ENCODE measurements at places on chromosomes 11 and 22.

GRCh38 chr22:28174509-28174908 lies 255.5 kb upstream of the PITPNB start:
- no peak for DNase-seq

GRCh38 chr11:95599959-95600586 lies 189.5 kb downstream of the FAM76B start:
- DNase-seq, result no peak

GRCh38 chr11:68857037-68857586 lies 15.4 kb upstream of the CPT1A start:
- DNase-seq, result no peak

DNA sequence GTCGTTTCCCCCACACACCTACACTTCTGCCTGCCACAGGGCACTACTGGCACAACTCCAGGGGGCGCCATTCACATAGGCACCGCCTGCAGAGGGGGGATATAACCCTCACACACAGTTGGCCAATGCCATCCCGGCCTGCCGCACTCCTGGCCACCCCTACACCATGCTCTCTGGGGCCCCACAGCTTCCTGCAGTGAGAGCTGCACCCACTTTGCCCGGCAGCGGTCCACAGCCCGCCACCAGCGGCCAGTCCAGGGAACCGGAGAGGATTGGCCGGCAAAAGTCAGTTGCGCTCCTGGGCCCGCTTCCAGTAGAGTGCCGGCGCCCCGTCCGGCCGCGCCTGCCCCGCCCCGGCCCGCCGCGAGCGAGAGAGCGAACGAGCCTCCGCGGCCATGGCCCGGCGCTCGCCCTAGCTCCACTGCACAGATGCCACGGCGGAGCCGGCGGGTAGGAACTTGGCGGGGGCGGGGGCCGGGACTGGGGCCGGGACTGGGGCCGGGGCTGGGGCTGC lies 25.6 kb upstream of the SUSD2 start:
- peak; percentile 61 for DNase-seq

GRCh38 chr11:134587345-134587744 lies 175.3 kb upstream of the B3GAT1 start:
- DNase-seq, result no peak

GRCh38 chr11:64382586-64382985 lies 23.6 kb downstream of the RPS6KA4 start:
- no peak for DNase-seq

- no peak for DNase-seq
These were observed 61.1 kb downstream of the IRAG1 start for GRCh38 chr11:10632483-10632882.

GRCh38 chr11:124674571-124674970 lies 867 bp downstream of the SPA17 start:
- DNase-seq, result peak; percentile 7

DNA sequence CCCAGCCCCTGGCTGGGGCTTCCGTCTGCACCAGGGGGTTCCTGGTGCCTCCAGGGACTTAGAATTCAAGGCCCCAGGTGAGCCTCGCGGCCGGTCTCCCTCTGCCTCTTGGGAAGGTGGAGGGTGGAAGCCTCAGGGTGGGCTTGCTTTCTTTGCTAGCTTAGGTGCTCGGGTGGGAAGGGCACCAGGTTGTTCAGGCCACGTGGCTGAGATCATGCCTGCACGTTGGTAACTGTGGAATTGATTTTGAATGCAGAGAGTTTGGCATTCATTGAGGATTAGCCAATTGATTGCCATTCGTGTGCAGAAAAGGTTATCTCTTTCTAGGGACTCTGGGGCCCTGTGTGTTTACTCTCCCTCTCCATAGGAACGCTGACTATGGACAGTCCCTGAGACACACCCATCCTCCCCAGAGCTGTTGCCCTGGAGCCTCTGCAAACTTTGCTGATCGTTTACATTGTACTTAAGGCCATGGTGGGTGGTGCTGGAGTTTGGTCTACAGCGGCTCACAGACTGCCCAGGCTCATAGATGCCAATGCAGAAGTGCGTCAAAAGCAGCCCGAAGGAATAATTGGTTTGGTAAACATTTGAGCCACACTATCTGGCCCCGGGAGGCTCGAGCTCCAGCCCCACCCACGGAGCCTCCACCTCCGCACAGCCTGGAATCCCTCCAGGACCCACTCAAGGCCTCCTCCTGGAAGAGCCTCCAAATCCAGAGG lies 1457.7 kb downstream of the BRD1 start:
- no peak for DNase-seq

DNA sequence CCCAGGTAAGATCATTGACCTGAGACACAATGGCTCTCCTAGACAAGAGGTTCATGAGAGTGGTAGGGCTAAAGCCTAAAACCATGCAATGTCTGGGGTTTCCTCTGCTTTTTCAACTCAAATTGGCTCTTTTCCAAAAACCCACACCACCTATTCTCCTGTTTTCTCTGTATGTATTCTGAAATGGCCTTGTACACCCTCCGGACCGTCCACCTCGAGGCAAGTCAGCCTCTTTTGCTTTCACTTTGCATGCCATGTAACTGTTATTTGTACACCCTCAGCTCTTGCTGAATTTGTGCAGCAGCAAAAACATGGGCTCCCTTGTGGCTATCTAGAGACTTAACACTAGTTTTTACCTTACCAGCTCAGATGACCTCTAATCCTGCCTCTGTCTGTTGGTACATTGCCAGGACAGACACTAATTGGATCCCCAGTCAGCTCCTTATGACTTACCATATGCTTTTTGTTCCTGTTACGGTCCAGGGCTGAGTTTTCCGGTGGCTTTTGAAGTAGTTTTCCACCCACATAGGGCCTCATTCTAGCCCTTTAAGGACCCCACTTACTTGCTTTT lies 288.0 kb downstream of the SBF2 start:
- no peak for DNase-seq

- no peak for DNase-seq
These were observed 60.6 kb upstream of the CRYBB3 start for GRCh38 chr22:25139062-25139461.

DNA sequence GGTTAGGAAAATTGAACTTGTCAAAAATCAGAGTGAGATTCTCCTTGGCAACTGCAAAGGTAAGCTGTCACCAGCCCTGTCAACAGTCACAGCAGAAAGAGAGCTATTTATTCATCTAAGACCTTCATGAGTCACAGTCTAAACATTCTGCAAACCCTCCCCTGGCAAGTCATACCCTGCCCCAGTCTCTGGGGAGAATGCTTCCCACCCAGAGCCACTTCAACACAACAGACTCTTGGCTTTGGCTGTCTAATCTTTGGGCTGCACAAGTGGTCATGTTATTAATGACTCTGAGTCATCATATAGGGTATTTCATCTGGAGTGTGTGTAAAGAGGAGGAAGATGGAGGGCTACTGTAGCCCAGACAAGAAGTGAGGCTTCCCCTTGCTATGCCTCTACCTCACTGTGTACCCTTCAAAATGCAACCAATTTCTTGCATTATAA lies 153.4 kb downstream of the CCDC34 start:
- DNase-seq, result peak; percentile 97

- DNase-seq, result no peak
These were observed 443.1 kb downstream of the TBC1D22A start for GRCh38 chr22:47205554-47205953.

DNA sequence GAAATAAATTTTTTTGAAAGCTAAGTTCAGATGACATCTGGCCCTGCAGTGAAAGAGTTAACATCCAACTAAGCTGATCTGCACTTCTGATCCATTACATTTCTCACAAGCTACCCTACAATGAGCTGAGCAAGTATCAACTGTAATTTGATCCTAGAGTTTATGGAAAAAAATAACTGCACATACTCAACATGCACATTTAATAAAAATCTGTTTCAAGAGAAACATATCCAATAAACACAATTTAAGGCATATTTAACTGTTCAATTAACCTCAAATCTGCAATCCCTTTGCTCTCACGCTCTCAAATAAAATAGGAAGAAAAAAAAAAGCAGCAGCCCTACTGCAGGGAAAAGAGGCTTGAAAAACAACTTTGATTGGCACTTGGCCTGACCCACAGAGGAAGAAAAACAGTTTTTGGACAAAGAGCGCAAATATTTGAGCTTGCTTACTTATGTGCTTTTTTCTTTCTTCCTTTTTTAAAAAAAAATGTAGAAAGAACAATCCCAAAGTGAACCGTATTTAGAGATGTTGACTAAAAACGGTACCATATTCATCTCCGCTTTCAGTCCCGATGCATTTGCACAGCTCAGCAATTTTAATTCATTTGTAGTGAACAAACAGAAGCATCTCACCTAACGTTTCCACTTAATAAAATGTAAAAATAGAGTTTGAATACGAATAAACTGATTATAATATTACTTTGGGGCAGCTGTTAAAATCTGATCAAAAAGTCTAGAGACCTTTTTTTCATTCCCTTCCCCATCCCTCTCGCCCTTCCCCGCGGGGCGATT lies 1.6 kb downstream of the SESN3 start:
- peak; percentile 42 for DNase-seq

- peak; percentile 87 for DNase-seq
These were observed 8.5 kb downstream of the AMOTL1 start for GRCh38 chr11:94776351-94777321.

DNA sequence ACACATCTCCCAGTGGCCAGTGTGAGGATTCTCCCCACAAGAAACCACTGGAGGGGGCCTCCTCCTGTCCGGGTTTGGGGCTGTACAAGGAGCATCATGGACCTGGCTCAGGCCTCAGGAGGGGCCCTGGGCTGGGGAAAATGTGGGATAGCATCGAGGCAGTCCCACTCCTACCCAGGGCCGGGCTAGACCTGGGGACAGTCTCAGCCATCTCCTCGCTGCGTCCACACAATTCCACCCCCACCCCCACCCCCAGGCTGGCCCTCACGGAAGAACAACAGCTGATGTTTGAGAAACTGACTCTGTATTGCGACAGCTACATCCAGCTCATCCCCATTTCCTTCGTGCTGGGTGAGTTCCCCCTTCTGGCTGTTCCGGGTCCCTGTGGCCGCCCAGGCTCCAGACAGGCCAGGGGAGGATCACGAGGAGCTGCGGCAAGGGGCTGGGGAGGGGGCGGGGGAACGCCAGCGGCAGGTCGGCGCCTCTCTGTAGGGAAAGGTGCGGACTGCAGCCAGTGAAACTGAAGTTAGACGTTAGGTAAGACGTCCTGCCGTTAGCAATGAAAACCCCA lies 4.8 kb downstream of the BEST1 start:
- DNase-seq, result peak; percentile 91

GRCh38 chr11:7696424-7696823 lies 9.9 kb downstream of the OVCH2 start:
- no peak for DNase-seq

DNA sequence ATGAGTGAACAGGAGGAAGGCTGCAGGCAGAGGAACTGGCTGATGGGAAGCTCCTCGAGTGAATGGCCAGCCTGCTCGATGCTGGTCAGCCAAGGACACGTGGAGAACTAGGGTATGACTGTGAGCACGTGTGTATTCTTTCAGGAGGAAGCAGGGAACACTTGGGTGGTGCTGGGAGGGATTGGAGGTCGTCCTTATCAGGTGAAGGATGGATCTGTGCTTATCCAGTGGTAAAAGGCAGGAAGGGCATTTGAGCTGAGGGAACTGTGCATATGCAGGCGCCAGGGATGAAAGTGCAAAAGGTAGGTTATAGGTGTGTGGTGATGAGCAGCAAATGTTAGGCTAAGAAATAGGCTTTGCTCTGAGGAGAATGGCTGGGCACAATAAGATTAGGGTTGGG lies 9.7 kb upstream of the SLCO2B1 start:
- no peak for DNase-seq

DNA sequence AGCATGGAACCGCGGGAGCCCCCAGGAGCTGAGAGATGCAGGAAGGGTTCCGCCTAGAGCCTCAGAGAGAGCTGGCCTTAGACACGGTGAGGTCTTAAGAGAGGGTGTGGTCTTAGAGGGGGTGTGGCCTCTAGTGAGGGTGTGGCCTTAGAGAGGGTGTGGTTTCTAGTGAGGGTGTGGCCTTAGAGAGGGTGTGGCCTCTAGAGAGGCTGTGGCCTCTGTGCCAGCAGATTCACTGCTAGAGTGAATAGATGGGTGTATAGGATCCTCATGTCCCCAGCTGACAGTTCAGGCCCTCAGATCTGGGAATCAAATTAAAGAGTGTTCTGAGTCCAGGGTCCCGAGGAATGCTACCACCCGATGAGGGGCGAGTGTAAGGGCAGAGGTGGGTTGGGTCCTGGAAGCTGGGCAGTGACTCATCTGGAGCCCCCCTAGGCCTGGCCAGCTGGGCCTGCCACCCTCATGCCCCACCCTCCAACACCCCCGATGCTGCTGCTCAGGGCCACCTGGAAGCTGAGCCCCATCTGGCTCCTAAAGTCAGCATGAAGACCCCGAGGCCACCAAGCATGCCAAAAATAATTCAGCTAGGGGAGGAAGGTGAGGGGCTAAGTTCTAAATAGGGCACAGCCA lies 49.5 kb downstream of the IGF2 start:
- DNase-seq, result peak; percentile 28

GRCh38 chr22:47022475-47022874 lies 260.0 kb downstream of the TBC1D22A start:
- DNase-seq, result no peak

- DNase-seq, result no peak
These were observed 675.0 kb upstream of the KIRREL3 start for GRCh38 chr11:127675581-127675980.

DNA sequence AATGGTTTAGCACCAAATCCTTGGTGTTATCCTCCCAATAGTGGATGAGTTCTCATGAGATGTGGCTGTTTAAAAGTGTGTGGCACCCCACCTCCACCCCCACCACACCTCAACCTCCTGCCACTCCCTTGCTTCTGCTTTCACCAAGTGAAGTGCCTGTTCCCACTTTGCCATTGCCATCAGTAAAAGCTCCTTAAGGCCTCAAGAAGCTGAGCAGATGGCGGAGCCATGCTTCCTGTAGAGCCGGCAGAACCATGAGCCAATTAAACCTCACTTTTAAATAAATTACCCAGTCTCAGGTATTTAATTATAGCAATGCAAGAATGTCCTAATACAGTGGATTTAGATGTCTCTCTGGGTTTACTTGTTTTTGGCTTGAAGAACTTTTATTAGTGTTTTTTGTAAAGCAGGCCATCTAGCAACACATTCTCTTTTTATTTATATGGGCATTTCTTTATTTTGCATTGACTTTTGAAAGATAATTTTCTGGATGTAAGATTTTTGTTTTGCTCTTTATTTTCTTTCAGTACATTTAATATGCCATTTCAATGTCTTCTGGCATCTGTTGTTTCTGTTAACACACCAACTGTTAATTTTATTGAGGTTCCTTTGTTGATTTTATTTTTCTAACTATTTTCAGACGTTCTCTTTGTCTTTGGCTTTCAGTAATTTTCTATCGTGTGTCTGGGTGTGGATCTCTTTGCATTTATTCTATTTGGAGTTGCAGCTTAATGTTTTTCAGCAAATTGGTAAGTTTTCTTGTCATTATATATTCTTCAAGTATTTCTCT lies 724.5 kb upstream of the CNTN5 start:
- no peak for DNase-seq

GRCh38 chr11:78199653-78200015 lies 10.9 kb downstream of the USP35 start:
- no peak for DNase-seq

- DNase-seq, result peak; percentile 58
These were observed 8.2 kb downstream of the ZBED4 start for GRCh38 chr22:49861642-49862495.

DNA sequence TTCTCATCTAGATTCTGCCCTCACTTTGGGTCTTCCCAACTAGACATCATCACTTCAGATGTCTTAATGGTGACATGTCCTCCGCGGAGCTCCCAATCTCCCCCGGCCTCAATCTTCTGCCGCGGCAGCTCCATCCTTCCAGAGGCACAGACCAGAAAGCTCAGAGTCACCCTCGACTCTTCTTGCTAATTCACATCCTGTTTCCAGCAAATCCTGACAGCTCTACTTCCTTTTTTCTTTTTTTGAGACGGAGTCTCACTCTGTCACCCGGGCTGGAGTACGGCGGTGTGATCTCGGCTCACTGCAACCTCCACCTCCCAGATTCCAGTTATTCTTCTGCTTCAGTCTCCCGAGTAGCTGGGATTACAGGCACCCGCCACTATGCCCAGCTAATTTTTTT lies 54.5 kb downstream of the CACNG2 start:
- no peak for DNase-seq
